SIG-M5 (cell line): ENCODE measurements at places on chromosomes 7 and 10.

GRCh38 chr7:7957513-7957912 is 11.1 kb upstream of the GLCCI1 start:
- no peak for DNase-seq

DNA sequence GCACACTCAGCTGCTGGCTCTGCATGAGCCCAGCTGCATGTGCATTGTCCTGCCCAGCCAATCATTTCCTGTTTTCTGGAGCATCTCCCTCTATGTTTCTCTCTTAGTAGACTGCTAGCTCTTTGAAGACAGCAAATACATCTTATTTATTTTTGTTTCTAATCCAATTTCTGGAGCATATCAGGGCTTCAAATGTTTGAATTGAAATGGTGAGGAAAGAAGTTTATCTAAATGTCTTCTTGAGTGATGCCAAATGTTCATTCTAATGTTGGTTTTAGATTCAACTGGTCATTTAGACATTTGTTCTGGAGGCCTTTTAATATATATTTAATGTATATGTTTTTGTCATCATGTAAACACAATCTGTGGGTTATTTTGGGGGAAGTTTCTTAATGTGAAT is 141.9 kb downstream of the DNAJB9 start:
- no peak for DNase-seq

DNA sequence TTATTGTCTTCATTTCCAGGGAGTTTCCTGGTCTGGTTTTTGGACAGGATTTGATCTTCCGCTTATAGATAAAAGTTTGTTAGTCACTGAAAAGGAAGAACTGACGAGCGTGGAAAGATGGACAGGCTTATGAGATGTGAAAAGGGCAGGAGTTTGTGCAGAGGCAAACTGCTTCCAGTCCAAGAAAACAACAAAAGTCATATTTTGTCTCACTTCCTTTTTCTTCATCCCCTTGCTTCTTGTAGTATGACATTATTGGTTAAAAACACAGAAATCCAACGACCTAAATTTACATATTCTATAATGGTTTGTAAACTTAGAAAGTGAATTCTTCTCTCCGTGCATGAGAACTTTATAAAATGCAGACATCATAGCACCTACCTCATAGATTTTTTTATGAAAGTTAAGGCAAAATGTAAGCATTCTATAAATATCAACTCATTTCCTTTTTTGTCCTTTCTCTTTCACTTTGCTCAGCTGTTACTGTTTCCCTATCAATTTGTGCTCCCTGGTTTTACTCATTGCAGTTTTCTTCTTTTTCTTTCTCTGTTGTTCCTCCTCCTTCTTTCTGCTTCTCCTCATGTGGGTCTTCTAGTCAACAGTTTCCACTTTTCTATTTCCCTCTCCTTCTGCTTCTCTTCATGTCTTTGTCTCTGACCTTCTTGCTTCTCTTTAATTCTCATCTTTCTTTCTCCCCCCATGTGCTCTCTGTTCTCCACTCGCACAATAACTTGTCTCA is 370.2 kb downstream of the ARL4A start:
- no peak for DNase-seq

DNA sequence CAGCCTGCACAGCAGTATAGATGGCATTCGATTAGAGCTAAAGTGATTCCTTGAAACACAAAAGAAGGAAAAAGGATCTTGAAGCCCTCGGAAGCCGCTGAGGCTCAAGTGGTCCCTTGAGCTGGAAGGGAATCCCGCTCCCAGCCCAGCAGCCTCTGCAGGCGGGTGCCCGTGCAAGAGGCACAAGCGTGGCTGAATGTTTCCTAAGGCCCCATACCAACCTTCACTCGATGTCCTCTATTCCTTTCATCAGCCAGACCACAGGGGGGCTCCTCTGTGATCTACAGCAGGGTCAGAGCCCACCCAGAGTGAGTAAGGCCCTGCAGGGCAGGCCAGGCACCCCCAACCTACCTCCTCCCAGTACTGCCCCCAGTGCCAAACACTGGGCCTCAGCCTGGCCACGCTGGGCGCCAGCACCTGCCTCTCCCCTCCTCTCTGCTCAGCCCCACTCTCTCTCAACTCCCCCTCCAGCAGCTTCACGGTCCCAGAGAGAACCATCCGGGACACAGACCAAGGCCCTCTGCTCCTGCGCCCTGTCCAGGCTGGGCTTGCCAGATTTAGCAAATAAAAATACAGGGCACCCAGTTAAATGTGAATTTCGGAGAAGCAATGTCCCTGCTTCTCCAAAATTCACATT is 30.5 kb downstream of the EBF3 start:
- DNase-seq, result no peak

DNA sequence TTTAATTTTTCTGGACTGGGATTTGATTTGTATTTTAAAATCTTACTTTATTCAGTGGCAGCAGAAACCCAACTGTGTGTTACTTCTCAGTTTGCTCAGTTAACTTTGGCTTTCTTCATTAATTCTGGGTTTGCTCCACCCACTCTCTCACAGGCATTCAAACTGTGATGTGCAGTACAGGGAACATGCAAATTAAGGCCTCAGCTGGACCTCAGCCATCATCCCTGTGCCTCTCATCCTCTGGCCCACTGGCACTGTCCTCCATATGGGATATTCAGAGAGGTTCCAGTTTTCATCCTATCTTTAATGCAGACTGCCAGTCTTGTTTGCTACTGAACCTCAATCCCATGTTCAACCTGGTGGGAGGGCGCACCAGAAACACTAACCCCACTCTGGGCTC is 743.4 kb upstream of the IGFBP3 start:
- DNase-seq, result no peak

- DNase-seq, result no peak
Observed at GRCh38 chr10:71995449-71995848, 31.3 kb downstream of the CHST3 start.

GRCh38 chr7:99033765-99034164 is 110.1 kb downstream of the SMURF1 start:
- no peak for DNase-seq

DNA sequence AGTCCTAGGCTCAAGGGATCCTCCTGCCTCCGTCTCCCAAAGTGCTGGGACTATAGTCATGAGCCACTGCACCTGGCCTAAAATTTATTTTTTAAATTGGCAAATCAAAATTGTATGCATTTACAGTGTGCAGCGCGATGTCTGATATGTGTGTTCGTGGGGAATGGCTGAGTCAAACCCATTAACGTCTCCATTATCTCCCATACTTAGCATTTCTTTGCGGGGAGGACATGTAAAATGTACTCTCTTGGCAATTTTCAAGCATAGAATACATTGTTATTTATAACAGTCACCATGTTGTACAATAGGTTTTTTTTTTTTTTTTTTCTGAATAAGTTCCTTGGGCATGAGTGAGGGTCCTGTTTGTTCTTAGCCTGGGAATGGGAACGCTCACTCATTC is 3.8 kb downstream of the TMEM184A start:
- no peak for DNase-seq

DNA sequence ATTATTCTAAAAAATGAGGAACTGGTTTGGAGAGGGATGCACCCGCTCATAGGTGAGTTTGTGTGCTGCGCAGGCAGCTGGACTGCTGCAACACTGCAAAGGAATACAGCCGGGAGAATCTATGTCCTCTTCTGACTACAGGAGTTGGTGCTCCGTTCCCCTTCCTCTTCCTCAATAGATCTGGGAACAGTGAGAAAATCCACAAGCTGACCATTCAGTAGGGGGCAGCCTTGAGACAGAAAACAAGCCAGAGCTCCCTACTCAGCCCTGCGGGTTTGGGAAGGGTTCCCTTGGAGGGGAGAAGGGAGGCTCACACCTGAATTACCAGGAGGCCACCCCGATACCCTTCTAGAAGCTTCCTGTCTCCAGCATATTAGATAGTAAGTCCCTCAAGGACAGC is 87.3 kb upstream of the FOXI2 start:
- no peak for DNase-seq

GRCh38 chr7:120979765-120980499 is 8.6 kb upstream of the CPED1 start:
- DNase-seq, result no peak

DNA sequence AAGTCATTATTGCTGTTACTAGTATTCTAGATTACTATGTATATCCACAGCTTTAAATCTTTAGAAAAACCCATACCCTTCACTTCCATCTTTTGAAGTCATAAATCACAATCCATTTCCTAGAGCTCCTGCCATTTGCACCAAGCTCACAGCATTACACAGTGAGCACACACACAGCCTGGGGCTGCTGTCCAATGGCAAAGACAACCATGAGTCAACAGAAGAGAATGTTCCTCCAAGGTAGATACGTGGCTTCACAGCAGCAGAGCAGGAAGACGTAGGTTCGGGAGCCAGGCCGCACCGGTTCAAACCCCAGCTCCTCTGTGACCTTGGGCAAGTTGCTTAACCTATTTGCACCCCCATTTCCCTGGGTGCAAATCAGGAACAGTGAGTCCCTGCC is 234.6 kb downstream of the DIP2C start:
- DNase-seq, result no peak

- DNase-seq, result no peak
Observed at GRCh38 chr10:105908701-105909100, 1255.8 kb downstream of the SORCS1 start.

GRCh38 chr10:71629131-71629530 is 90.4 kb downstream of the C10orf105 start:
- no peak for DNase-seq

- no peak for DNase-seq
Observed at GRCh38 chr7:157975401-157976372, 611.9 kb downstream of the PTPRN2 start.

DNA sequence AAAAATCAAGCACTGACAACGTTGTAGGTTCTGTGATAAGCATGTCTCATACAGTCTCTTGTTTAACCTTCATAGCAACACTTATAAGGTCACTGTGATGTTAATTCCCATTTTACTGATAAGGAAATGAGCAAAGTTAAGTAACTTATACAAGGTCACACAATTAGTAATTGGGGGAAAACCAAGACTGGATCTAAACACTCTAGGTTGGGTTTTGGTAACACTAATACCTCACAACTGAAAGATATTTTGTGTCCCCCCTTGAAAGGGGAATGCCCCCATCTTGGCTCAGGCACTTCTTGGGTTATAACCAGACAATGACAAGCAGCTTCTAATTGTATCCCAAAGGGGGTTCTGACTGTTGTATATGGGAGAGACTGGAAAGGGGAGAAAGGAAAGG is 36.0 kb upstream of the ABCB4 start:
- no peak for DNase-seq

DNA sequence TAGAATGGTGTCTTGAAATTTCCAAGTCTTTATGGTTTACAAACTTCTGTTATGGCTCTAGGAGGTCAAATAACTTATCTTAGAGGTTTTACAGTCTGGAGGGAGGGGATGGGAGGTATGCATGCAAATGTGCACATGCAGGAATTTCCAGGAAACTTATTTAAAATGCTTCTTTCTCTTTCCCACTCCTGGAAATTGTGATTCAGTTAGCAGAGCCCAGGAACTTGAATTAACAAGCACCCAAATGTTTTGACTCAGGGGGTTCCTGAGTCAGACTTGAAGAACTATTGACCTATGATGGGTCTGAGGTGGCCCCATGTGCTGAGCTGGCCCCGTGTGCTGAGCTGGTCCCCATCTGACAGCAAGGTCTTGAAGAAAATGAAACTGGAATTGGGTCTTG is 669.4 kb downstream of the INHBA start:
- no peak for DNase-seq

GRCh38 chr7:22256541-22257096 is 100.3 kb downstream of the RAPGEF5 start:
- DNase-seq, result no peak

DNA sequence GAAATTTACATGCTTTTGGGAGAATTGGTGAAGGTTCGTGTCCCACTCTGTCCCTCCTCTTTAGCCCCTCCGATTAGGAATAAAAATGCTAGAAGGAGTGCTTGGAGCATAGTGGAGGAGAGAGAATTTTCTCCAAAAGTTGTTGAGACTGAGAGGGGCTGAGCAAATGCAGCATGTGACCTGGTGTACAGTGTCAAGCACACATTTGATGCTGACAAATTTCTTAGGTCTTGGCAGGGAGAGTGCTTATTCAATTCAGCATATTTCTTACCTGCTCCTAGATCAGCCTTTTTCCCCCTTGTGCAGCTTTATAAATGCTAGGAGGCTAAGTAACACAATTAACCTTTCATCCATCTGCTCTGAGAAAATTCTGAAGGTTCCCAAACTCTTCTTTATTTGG is 189.0 kb downstream of the GALNT17 start:
- DNase-seq, result no peak

GRCh38 chr7:137977173-137977572 is 24.7 kb downstream of the CREB3L2 start:
- no peak for DNase-seq

GRCh38 chr10:103712146-103712545 is 143.2 kb downstream of the SH3PXD2A start:
- no peak for DNase-seq

- DNase-seq, result no peak
Observed at GRCh38 chr7:94178230-94178629, 174.1 kb upstream of the BET1 start.

DNA sequence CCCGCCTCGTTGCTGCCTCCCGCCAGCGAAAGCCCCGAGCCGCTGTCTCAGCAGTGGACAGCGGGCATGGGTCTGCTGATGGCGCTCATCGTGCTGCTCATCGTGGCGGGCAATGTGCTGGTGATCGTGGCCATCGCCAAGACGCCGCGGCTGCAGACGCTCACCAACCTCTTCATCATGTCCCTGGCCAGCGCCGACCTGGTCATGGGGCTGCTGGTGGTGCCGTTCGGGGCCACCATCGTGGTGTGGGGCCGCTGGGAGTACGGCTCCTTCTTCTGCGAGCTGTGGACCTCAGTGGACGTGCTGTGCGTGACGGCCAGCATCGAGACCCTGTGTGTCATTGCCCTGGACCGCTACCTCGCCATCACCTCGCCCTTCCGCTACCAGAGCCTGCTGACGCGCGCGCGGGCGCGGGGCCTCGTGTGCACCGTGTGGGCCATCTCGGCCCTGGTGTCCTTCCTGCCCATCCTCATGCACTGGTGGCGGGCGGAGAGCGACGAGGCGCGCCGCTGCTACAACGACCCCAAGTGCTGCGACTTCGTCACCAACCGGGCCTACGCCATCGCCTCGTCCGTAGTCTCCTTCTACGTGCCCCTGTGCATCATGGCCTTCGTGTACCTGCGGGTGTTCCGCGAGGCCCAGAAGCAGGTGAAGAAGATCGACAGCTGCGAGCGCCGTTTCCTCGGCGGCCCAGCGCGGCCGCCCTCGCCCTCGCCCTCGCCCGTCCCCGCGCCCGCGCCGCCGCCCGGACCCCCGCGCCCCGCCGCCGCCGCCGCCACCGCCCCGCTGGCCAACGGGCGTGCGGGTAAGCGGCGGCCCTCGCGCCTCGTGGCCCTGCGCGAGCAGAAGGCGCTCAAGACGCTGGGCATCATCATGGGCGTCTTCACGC is 825 bp downstream of the ADRB1 start:
- no peak for DNase-seq
